ENCODE measurements at places on chromosomes 12 and 14.

DNA sequence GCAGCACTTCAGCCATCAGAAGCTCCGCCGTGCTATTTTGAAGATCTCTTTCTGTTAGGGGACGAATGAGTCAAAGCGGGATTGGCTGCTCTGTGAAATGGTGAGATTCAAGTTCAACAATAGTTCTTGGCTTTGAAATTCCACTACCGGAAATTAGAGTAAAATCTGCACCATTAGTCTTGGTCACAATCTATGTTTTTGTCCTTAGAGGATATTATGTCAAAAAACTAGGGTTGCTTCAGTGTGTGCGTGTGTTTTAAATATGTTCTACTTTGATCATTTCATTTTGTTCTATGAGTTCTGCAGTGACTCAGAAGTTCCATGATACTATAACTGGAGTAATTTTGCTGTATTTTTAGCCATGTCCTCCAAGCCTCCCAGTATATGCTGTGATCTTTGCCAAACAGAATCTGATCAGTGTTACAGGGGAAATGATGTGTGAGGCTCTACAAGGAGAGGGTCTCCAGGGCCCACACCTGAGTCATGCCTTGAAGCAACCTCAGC lies 22.6 kb downstream of the GPHB5 start:
- no peak for DNase-seq

DNA sequence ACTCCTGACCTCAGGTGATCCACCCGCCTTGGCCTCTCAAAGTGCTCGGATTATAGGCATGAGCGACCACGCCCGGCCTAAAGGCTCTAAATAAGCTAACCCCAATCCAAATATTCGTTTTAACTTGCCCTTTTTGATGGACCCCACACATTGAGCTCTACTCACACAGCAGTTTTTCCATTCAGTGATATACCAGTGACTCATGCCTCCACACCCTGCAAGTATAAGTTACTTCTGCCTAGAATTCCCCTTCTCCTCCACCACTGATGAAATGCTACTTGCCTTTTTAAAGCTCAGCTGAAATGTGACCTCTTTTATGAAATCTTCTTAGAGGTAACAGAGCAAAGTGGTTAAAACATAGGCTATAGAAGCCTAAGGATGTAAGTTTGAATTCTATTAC lies 68.8 kb downstream of the EXOC5 start:
- no peak for DNase-seq

DNA sequence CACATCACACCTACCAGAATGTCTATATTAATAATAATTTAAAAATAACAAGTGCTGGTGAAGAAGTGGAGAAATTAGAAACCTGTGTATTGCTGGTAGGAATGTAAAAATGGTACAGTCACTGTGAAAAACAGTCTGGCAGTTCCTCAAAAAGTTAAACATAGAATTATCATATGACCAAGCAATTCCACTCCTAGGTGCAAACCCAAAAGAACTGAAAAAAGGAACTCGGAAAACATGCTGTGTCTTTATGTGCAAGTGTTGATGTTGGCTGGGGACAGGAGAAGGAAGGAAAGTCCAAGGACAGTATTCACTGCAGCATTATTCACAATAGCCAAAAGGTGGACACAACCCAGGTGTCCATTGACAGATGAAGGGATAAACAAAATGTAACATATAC lies 146.5 kb downstream of the TTC7B start:
- no peak for DNase-seq

DNA sequence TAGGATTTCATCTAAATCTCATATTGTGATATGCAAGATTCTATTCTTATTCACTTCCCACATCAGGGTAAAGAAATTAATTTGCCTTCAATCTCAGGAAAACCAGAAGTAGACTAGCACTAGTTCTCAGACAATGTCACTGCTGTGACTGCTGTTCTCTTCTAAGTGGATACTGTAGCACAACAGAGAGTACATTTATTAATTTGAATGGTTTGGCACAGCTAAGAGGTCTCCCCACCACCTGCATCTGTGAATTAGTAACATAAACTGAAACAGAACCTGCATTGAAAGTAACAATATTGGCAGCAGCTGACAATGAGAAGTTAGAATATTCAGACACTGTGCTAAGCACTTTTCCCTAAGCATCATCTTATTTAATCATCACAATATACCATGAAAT lies 253.1 kb downstream of the PDZRN4 start:
- DNase-seq, result no peak

GRCh38 chr12:83904175-83904574 lies 1008.4 kb downstream of the SLC6A15 start:
- no peak for DNase-seq

- DNase-seq, result no peak
Observed at GRCh38 chr12:5549011-5549410, 117.1 kb downstream of the NTF3 start.
